Endodermal cell (in vitro differentiated cells): ENCODE measurements at places on chromosomes 4 and X.

- DNase-seq, result peak; percentile 74
These were observed 432.2 kb downstream of the RPA4 start for GRCh38 chrX:97315939-97316338.

DNA sequence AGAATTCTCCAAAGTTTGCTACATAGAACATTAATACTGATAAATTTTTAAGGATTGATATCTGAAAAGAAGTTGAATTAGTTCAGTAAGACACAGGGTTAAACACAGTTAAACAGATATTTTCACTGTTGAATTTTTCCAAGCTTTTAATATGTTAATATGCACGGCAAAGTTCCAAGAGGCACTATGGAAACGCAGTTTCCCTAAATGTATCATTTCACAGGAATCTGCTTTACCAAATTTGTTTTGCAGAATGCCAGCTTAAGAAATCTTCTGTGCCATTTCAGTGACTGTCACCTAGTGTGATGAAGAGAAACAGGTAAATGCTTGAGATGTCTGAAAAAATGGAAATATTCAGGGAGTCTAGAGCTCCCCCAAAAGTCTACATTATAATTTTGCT lies 395.9 kb upstream of the GRIA3 start:
- DNase-seq, result no peak

DNA sequence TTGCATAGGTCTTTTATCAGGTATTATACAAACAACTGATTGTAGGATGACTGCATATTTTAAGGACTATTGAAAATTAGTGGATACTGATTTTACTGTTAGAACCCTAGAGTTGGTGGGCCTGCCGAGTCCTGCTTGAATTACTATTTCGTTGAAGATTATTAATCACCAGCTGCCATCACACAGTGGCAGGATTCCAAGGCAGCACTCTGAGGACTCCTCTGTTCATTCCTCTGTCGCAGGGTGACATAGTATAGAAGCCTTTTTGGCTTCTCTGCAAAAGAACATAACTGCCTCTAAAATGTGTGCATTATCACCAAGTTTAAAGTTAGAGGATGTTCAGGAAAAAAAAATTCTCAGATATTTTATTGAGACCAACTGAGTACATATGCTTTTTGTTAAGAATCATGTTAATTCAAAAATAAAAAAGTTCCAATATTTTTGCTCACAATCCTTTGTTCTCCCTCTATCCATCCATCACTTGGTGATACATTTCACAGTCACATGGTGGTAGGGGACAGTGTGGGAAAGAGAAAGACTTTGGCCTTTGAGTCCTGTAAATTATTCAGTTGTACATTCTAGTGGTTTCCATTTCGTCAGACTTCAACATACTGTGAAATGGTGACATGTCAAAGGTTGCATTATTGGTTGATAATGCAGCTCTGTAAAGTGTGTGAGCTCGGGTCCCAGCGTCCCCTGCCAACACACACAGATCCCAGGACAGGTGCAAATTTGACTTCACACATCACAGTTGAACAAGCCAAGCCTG lies 332.5 kb downstream of the GRID2 start:
- no peak for DNase-seq

DNA sequence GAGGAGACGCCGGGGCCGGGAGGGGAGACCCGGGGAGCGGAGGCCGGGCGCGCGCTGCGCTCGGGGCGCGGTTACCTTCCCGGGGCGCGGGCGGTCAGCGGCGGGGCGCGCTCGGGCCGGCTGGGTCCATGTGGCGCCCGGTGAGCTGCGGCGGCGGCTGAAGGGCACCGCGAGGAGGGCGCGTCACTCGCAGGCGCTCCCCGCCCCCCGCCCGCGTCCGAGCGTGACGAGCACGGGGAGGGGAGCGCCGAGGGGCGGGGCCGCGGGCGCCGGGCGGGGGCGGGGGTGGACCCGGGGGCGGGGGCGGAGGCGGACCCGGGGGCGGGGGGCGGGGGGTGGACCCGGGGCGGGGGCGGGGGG lies at the start of gene CPLX1:
Gene CPLX1, minus strand, starts transcription at position 159 of the 360 bp plus-strand sequence. CDS start 1,607 bp downstream, outside the sequence.
- peak; percentile 76 for DNase-seq

GRCh38 chr4:110472583-110473329 lies 3.2 kb upstream of the ENPEP start:
- peak; percentile 82 for DNase-seq

DNA sequence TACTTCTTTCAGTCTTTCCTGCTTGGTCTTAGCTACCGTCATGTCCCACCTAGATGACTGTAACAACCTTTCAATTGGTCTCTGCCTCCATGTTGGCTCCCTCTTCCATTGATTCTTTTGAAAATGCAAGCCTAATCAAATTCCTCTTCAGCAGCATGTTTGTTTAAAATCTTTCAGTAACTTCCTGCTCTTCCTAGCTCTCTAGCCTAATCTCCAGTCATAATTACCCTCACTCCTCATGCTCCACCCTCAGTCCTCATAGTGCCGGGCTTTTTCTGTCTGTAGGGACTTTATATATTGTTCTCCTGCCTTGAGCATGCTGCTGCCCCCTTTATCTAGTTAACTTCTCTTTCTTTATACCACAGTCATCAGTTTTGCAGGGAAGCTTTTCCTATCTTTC lies 12.1 kb downstream of the SNX25 start:
- DNase-seq, result no peak

GRCh38 chrX:10526451-10526850 lies 93.9 kb downstream of the MID1 start:
- DNase-seq, result no peak

GRCh38 chrX:70096052-70096451 lies 33.8 kb downstream of the OTUD6A start:
- DNase-seq, result peak; percentile 67

DNA sequence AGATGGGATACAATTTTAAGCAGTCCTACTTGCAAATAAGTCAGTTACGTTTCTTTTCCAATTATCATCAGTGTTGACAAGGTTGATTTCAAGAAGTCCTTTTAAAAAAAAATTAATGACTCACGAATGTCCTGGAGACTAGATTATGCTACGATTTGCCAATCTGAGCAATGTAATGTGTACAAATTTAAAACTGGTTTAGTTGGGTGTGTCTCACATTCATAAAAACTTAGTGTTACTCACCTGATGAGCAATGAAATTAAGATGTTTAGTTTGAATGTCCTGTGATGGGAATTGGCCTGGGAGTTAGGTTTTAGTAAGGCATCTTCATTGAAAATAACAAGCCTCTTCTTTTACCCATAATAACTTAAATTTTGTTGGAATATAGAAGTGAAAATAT lies 136.7 kb upstream of the POF1B start:
- no peak for DNase-seq

- DNase-seq, result no peak
These were observed 718.7 kb upstream of the MAGEB2 start for GRCh38 chrX:29496636-29497180.

GRCh38 chr4:151518359-151518758 lies 109.4 kb downstream of the FHIP1A start:
- no peak for DNase-seq

- no peak for DNase-seq
These were observed 184.5 kb downstream of the GRIA2 start for GRCh38 chr4:157405070-157405469.

DNA sequence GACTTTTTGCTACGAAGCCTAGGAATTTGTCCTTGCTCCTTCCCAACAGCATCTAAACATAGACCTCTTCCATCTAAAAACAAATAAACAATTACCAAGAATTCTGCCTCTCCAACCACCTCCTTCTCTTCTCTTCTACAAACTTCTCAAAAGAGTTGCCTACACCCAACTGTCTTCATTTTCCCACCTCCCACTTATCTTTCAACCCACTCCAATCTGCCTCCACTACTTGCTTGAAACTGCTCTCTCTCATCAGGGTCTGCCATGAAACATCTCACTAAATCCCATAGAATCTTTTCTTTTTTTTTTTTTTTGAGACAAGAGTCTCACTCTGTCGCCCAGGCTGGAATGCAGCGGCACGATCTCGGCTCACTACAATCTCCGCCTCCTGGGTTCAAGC lies 902 bp upstream of the FGD1 start:
- DNase-seq, result no peak

GRCh38 chr4:31655328-31655727 lies 935.2 kb downstream of the PCDH7 start:
- no peak for DNase-seq

DNA sequence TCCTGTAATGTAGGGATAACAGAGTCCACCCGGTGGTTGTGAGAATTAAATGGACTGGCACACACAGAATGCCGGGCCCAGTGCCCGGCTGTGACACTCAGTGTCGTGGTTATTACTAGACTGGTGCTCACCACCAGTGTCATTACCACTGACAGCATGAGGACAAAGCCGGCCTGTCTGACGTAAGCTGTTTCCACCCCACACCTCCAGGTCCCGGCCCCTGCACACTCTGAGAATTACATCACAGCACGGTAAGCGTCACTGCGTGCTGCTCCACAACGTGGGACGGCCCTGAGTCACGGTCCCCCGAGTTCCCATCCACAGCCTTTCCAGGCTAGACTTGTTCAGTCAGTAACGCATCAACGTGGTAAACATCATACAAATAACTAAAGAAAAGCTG lies 22.9 kb downstream of the FAT1 start:
- DNase-seq, result no peak

DNA sequence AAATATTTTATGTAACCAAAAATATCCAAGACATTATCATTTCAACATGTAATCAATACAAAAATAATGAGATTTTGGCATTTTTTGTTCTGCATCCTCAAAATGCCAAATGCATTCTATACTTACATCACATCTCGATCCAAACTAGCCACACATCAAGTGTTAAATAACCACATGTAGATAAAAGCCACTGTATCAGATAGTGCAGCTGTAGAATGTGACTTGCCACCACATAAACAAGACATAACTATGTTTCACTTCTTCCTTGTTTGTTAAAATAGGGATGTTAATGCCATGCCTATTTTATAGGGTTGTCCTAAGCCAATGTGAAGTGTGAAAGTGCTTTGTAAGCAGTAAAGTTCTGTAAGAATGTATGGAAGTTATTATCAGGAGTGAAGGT lies 20.9 kb downstream of the INTS6L start:
- no peak for DNase-seq

DNA sequence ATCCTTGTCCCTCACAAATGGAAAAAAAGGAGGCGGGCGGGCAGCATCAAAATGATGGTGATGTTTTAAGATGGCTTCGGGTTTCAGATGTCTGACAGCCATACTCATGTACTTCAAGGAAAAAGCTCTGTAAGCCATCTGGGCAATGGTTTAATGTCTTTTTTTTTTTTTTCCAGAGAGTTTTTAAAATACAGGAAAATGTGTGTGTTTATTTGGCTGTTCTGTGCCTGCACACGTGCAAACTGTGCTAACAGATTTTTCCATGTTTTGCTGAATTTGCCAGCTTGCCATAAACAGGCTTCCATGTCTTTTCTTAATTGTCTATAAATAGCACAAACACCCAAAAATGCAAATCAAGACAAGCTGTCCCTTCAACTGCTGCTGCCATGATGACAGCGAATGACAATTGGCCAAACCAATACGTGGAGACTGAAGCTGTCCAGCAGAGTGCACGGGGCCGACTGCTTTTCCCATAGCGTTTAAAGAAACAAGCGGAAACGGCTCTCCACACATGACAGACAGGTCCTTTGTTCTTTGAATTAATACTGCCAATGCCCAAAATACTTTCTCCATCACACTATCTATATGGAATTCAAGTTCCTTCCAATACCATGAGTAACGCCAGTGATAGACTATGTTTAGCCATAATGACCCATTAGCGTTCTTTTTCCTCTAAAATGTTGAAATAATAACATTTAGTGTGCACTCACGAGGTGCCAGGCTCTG lies 35.7 kb downstream of the AFAP1 start:
- DNase-seq, result no peak

- DNase-seq, result no peak
These were observed 86.2 kb downstream of the NPFFR2 start for GRCh38 chr4:72118017-72118416.

DNA sequence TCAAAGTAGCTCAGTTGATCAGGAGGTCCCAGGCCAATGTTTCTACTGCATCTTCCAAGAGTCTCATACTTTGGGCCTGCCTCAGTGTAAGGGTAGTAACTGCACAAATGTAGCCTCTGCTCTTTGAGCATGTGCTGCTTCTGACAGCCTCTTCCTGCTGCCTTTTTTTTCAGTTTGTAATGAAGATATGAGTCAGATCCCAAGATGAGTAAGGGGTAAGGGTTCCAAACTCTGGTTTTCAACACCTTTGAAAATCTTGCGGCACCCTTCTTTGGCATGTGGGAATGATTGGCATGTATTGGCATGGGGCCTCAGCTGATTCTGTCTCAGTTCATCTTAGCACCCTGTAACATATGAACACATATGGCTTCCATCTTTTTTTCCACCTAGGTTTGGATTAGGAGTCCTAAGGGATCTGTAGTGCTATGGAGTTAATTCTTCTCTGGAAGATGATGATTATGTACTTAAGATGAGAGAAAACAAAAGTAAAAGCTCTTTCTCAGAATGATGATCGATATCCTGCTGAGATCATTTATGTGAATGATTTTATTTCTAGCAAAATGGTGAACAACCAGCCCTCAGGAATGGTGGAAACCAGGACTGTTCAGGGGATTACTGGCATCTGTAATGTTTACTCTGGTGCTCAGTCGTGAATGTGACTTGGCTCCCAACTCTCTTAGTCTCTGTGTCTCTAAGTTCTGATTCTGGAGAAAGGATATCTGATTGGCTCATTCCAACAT lies 118.7 kb upstream of the PRPS2 start:
- no peak for DNase-seq

- DNase-seq, result peak; percentile 91
These were observed 280.7 kb downstream of the BCOR start for GRCh38 chrX:39816871-39817731.

DNA sequence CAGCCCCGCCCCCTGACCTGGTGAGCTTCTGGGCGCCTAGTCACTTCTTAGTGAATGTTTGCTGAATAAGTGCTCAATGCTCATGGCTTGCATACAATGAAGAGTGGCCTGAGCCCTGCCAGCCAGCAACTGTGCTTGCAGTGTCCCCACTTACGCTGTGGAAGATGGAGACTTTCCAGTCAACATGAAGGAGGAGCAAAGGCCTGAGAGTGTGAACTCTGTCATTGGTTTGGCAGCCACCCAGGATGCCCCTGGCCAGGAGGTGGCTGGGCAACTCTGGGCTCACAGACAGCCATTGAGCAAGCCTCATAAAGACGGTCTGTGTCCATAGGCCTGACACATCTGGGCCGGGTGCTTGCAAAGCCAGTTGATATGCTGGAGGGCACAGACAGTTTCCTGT lies 72.1 kb upstream of the MAMLD1 start:
- DNase-seq, result peak; percentile 29

- DNase-seq, result no peak
These were observed 62.4 kb downstream of the ATXN3L start for GRCh38 chrX:13257223-13258051.

GRCh38 chr4:75376543-75376942 lies 137.7 kb downstream of the RCHY1 start:
- DNase-seq, result no peak

- no peak for DNase-seq
These were observed 48.7 kb upstream of the PHOX2B start for GRCh38 chr4:41797260-41797659.

DNA sequence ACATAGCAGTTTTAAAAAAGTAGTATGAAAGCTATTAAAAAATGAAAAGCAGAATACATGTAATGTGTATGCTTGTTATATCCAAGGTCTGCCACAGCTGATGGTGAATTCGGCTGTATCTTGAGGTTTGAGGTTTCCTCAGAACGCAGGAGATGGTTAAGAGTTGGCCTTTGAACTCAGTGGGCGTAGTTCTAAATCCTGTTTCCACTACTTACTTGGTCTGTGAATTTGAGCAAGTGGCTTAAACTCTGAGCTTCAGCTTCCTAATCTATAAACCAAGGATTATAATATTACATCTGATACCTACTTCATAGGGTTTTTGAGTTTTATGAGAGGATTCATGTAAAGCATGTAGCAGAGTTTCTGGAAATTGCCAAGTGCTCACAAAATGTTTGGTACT lies 125.2 kb downstream of the STIM2 start:
- no peak for DNase-seq
